ENCODE measurements at places on chromosomes 12 and 14. TPM values are rescaled to one million over a fixed set of nuclear protein-coding genes. Genes with fewer than 3 reads are reported as not detected.

DNA sequence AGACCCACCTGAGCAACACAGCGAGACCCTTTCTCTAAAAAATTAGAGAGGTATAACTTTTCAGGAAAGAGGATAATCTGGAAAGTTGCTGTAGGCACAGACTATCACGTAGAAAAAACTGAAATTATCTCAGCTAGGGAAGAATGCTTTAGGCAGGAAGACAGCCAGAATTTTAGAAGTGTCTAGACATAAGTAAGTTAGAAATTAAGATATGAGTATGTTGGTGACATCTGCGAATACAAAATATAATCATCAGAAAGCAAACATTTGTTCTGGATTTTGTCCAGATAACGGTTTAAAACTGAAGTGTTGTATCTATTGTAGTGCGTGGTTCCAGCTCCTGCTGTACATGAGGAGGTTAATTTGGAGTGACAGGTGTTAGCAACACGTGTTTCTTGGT lies 123.2 kb downstream of the FBXL14 start:
- no peak for DNase-seq

GRCh38 chr12:48000878-48001504 lies 3.3 kb downstream of the COL2A1 start:
- DNase-seq = no peak

DNA sequence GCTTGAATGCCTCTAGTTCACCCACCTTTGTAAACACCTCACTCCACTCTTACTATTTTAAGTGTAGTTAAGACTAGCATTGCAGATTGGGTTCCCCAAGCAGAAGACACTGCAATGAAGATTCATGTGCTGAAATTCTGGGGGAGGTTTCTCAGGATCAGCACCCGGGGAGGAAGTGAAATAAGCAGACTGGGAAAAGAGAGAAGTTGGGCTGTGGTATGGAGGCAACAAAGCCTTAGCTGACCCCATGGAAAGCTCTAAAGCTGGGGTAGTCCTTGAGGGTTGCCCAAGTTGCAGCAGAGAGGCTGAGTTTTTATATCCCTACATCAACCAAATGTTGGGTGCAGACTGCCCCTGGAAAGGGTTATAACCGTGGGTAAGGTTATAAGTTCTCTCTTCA lies 23.9 kb upstream of the IGF1 start:
- DNase-seq = no peak

GRCh38 chr12:25135531-25136154 lies 59.3 kb downstream of the DNAI7 start:
- no peak for DNase-seq

DNA sequence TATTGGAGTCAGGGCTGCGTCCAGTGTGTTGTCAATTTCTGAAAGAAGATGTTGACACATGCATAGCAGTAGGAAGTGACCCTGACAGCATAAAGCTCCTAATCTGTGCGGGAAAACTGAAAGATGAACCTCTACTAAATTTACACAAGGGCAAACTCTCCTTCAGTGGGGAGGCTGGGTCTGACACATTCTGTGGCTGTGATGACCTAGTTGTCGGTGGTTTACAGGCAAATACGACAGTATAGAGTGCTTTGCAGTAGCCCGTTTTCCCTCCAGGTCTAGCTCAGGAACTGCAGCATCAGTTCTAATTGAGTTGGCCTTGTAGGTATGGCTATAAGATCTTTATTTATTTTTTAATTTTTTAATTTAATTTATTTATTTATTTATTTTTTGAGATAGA lies 14.8 kb upstream of the GABARAPL1 start:
- DNase-seq = no peak

- peak; percentile 77 for DNase-seq
Measured at GRCh38 chr12:48969833-48970701, 1.5 kb downstream of the WNT10B start.

DNA sequence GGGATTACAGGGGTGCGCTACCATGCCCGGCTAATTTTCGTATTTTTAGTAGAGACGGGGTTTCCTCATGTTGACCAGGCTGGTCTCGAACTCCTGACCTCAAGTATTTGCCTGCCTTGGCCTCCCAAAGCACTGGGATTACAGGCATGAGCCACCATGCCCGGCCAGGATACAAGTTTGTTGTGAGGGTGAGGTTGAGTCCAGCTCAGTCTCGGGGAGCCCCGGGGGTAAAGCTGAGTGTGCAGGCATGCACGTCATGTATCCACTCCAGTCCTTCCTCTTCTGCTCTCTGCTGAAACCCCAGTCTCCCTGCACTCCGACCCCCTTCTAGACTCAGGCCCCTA lies 369 bp downstream of the HPD start:
- no peak for DNase-seq

DNA sequence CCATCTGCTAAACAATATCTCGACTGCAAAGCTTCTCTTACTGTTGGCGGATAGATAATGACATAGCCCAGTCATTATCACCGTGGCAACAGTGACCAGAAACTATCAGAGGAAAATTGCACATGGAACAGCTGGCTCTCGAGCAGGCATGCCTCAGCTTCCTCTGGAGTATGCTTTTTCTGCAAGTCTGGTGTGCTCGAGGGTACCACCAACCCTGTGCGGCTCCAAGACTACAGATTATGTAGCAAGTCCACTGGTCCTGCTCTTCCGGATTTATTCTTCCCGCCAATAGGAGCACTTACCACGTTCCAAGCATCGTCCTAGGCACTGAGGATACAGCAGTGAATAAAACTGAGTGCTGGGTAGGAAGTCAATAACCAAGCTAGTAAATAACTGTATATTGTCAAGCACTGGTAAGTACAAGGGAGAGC lies 1.4 kb upstream of the GLRX5 start:
- no peak for DNase-seq

DNA sequence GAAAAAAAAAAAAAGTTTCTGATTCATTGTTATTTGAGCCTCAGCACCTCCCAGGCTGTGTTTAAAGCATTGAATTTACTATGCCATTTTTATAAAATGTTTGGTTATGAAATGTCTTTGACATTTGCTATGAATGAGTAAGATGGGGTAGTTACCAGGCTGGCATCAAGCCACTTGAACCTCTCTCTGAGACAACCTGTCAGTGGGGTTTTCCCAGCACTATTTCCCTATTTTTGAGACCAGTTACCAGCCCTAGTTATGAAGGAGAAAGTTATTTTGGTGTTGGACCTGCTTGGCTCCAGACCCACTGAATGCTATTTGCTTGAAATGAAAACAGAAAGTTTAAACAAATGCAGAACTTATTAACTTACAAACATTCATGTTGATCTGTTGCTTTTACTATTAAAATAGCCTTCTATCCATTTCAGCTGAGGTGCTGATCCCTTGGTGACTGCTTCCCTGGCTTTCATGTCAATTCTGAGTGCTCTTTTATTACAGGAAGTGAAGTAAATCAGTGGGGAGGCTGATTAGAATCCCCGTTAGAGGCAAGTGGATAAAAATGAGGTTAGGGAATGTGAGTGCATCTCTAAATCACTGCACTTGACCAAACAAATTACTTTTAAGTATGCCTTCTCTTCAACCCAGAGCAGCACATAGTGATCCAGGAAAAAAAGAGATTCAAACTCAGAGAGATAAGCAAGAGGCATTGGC lies 37.8 kb downstream of the LLPH start:
- DNase-seq = no peak

DNA sequence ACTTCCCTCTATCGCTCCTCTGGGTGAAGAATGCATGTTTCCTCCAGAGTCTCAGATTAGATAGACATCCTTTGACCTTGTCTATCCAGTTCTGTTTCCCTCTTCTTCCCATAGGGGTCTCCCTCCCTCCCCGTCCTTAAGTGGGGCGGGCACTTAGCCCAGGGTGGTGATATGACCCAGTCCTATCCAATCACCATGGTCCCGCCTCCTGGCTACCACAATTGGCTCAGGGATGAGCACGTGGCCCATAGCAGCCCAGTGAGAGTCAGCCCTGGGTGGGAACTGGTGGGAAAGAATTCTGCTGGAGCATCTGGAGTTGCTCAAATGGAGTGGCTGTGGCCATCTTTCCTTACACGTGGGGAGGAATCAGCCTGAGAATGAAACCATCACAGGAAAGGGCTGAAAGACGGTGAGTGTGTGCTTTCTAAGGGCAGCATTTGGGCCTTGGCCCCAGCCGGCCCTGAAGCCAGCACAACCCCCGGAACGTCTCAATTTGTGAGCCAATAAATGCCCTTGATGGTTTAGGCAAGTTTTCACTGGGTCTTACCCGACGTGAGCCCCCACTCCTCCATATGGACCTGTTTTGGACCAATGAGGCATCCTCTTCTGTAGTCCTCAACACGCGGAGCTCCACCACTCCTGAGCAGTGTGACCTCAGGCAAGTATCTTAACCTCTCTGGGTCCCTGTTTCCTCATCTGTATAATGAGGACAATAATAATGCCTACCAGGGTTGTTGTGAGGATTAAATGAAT lies 14.4 kb upstream of the MLXIP start:
- DNase-seq = peak; percentile 96

DNA sequence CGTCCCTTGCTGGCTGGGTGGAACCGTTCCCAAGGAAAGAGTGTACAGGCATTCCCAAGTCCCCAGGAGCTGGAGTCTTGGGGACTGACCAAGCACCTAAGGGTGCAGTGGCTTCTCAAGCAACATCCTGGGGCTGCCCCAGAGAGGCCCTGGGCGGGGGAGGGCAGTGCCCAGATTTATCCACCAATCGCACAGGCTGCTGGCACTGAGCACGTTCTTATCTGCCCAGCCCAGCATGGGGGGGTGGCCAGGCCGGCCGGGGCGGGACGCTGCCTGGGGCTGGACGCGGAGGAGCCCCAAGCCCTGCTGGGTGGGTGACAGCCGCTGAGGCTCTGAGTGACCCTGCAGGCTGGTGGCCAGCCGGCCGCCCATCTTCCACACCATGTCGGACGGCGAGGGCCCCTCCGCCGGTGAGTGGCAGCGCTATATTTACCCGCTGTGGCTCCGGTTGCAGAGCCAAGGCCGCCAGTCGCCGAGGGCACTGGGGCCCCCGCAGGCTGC lies 53.4 kb downstream of the CYP46A1 start:
- peak; percentile 78 for DNase-seq

GRCh38 chr12:41184864-41185263 lies 3.3 kb upstream of the PDZRN4 start:
- DNase-seq = no peak

Gene PLBD1
- total RNA-seq = 0.87 TPM

Gene SLC25A47
- 0.73 TPM for total RNA-seq

Gene IFNG
- total RNA-seq = not detected

Gene KLHL33
- not detected for total RNA-seq

Gene CRACR2A
- total RNA-seq = 5.7 TPM

Gene OR6C76
- total RNA-seq = not detected

Gene CERS5
- total RNA-seq = 8.8 TPM

Gene ZC2HC1C
- 5.9 TPM for total RNA-seq
